Endothelial cell (in vitro differentiated cells): ENCODE measurements at places on chromosomes 6 and 20.

GRCh38 chr6:108764580-108764950 is 83.7 kb upstream of the ARMC2 start:
- H3K4me1 ChIP-seq, result no peaks in the 10 kb centered on the region
- no peak overlapping the region for H3K27ac ChIP-seq
- H3K36me3 ChIP-seq, result no peaks in the 10 kb centered on the region
- H3K4me3 ChIP-seq, result no peak overlapping the region
- peaks cover 3% of the 10 kb centered on the region for H3K27me3 ChIP-seq
- DNase-seq, result no peak

GRCh38 chr6:42507901-42508300 is 55.9 kb upstream of the UBR2 start:
- H3K27ac ChIP-seq, result no peak overlapping the region
- H3K4me1 ChIP-seq, result peaks cover 15% of the 10 kb centered on the region
- no peak overlapping the region for H3K4me3 ChIP-seq

DNA sequence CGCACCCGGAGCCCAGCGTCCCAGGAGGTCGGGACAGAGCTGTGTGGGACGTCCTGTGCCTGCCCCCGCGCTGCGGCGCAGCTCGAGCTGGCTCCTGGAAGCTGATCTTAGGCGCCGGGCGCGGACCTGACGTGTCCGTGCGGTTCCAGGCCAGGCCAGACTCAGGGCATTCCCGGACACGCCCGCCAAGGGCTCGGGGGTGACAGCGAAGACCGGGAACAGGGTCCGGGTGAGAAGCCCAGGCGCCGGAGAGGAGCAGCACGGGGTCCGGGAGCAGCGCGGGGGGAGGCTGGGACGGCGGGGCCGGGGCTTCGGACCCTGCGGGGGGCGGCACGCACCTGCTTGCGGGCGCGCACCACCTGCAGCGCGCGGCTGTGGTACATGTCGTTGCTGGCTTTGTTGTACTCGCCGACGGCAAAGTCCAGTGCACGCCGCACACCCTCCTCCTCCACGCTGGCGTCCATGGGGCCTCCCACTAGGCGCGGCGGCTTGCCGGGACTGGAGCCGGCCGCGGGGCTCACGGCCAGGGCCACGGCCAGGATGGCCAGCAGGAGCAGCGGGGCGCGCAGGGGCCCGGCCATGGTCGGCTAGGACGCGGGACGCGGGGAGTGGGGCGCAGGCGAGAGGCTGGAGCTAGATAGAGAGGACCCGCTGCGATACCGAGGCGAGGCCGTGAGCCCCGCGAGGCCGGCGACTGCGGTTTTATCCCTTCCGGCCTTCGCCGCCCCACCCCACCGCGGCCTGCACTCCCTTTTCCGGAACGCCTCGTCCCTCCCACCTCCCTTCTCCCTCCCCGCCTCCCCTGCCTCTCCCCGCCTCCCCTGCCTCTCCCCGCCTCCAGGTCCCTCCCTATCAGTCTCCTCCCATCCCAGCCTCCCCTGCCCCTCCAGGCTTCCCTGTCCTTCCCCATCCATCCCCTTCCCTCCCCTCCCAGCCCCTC is at the start of gene CST3:
CST3 (minus strand) TSS at position 674 of the 940 bp plus-strand sequence; CDS start at position 581, 93 bp downstream.
- DNase-seq, result peak; percentile 68
- peaks cover 6% of the 10 kb centered on the region for H3K36me3 ChIP-seq
- peaks cover 21% of the 10 kb centered on the region for H3K4me1 ChIP-seq
- H3K4me3 ChIP-seq, result peak within 1 kb of the TSS; percentile 91
- peaks cover 6% of the 10 kb centered on the region for H3K27me3 ChIP-seq
- peak within 1 kb of the TSS; percentile 70 for H3K27ac ChIP-seq

DNA sequence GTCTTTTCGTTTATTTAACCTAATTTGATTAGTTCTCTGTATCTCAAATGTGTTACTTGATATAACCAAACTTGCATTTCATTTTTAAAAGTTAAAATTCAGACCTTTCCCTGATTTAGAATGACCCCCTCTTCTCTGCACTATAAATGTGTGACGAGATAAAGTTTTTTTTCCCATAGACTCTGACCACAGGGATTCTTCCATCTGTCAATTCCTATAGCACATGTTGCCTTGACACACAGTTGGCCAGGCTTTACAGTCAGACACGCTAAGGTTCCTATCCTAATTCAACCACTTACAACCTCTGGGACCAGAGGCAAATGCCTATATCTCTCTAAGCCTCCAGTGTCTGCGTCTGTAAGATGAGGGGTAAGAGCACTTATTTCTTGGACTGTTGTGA is 40.6 kb downstream of the KCNS1 start:
- H3K36me3 ChIP-seq, result peaks cover 2% of the 10 kb centered on the region
- peaks cover 1% of the 10 kb centered on the region for H3K27me3 ChIP-seq
- H3K4me3 ChIP-seq, result no peak overlapping the region
- H3K27ac ChIP-seq, result no peak overlapping the region

DNA sequence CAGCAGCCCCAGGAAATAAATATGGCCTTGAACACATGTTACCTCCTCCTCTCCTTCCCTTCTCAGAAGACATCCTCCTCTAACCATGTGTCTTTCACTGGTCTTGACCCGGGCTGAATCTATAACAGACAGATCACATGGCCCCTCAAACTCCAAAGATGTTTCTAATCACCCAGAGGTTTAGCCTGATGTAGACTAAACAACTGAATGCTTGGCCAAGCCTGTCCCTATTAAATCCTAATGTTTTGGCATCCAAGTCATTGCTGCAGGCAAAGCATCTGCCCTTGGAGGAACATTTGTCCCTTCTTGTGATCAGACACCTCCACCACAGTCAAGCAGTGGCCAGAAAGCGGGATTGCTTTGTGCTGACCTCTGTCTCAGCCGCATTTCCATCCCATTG is 65.5 kb downstream of the ANKRD60 start:
- H3K27me3 ChIP-seq, result peaks cover 3% of the 10 kb centered on the region
- H3K4me1 ChIP-seq, result no peaks in the 10 kb centered on the region
- H3K36me3 ChIP-seq, result no peaks in the 10 kb centered on the region
- H3K4me3 ChIP-seq, result no peak overlapping the region

- DNase-seq, result no peak
- H3K4me3 ChIP-seq, result no peak overlapping the region
- H3K36me3 ChIP-seq, result no peaks in the 10 kb centered on the region
- no peaks in the 10 kb centered on the region for H3K27me3 ChIP-seq
Observed at GRCh38 chr20:21183722-21184121, 57.8 kb downstream of the KIZ start.

DNA sequence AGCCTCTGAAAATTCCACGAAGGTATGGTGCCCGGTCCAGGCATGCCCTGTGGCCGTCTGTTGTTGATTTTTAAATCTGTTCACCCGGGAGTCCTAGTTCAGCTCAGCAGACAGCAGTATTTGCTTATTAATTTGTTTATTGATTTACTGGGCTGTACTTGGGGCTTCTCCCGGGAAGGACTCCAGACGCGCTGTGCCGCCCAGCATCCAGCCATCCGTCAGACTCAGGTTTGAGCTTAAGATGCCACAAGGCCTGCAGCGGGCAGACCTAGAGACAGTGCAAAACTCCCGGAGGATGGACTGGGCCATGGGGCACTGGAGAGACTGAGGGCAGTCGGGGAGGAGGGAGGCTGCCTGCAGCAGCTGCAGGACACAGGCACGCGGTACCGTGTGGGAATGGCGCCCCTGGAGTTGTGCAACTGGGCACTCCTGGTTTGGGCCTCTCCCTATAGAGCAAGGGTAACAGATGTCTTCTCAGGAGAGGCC is 17.3 kb upstream of the CCDC167 start:
- no peak overlapping the region for H3K4me3 ChIP-seq
- H3K36me3 ChIP-seq, result no peaks in the 10 kb centered on the region
- DNase-seq, result no peak

GRCh38 chr20:40706977-40707582 is 18.0 kb upstream of the MAFB start:
- H3K27me3 ChIP-seq, result peaks cover 2% of the 10 kb centered on the region
- H3K27ac ChIP-seq, result no peak overlapping the region
- no peaks in the 10 kb centered on the region for H3K36me3 ChIP-seq
- H3K4me3 ChIP-seq, result no peak overlapping the region

GRCh38 chr20:6664574-6664973 is 102.9 kb upstream of the BMP2 start:
- no peak overlapping the region for H3K27ac ChIP-seq
- H3K36me3 ChIP-seq, result no peaks in the 10 kb centered on the region
- H3K4me1 ChIP-seq, result peaks cover 4% of the 10 kb centered on the region
- no peak for DNase-seq
- H3K27me3 ChIP-seq, result peaks cover 2% of the 10 kb centered on the region

DNA sequence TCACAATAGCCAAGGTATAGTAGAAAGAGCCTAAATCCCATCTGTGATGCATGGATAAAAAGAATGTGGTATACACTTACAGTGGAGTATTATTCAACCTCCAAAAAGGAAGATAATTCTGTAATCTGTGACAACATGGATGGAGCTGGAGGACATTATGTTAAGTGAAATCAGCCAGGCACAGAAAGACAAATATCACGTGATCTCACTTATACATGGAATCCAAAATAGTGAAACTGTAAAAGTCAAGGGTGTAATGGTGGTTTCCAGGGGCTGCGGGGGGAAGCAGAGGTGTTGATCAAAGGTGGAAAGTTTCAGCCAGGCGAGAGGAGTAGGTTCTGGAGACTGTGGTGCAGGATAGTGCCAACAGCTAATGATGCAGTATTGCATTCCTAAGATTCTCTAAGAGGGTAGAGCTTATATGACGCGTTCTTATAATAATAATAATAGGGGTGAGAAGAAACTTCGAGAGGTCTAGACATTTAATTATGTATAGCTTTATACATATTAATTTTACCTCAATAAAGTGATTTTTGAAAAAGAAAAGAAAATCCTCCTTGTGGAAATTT is 246.1 kb downstream of the FOXA2 start:
- peaks cover 2% of the 10 kb centered on the region for H3K27me3 ChIP-seq
- peaks cover 9% of the 10 kb centered on the region for H3K4me1 ChIP-seq
- DNase-seq, result no peak
- H3K36me3 ChIP-seq, result no peaks in the 10 kb centered on the region
- no peak overlapping the region for H3K27ac ChIP-seq

GRCh38 chr6:157158897-157159296 is 164.4 kb downstream of the TMEM242 start:
- H3K27ac ChIP-seq, result peak overlapping the region; percentile 62
- H3K36me3 ChIP-seq, result peaks cover 25% of the 10 kb centered on the region
- peaks cover 3% of the 10 kb centered on the region for H3K27me3 ChIP-seq
- no peak overlapping the region for H3K4me3 ChIP-seq
- H3K4me1 ChIP-seq, result peaks cover 37% of the 10 kb centered on the region
- DNase-seq, result peak; percentile 40

GRCh38 chr6:71044753-71045152 is 87.9 kb upstream of the B3GAT2 start:
- H3K27me3 ChIP-seq, result peaks cover 2% of the 10 kb centered on the region
- H3K4me3 ChIP-seq, result no peak overlapping the region
- no peaks in the 10 kb centered on the region for H3K36me3 ChIP-seq
- no peak overlapping the region for H3K27ac ChIP-seq
- peaks cover 4% of the 10 kb centered on the region for H3K4me1 ChIP-seq

DNA sequence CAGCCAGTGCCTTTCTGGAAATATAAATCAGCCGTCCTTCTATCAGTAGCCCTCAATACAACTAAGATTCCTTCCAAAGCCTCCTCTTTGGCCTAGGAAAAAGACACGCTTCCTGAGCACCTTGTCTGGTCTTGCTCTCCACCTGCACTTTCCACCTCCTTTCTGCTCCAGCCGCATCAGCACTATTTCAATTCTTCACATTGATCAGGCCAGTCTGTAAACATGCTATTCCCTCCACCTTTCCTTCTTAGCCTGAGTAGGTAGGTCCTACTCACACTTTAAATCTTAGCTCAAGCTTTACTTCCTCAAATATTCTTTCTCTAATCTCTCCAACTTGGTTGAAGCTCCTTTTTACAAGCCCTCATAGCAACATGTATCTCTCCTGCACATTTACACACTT is 11.4 kb downstream of the RANBP9 start:
- peaks cover 4% of the 10 kb centered on the region for H3K36me3 ChIP-seq
- H3K27me3 ChIP-seq, result no peaks in the 10 kb centered on the region
- no peak for DNase-seq
- H3K4me3 ChIP-seq, result no peak overlapping the region

DNA sequence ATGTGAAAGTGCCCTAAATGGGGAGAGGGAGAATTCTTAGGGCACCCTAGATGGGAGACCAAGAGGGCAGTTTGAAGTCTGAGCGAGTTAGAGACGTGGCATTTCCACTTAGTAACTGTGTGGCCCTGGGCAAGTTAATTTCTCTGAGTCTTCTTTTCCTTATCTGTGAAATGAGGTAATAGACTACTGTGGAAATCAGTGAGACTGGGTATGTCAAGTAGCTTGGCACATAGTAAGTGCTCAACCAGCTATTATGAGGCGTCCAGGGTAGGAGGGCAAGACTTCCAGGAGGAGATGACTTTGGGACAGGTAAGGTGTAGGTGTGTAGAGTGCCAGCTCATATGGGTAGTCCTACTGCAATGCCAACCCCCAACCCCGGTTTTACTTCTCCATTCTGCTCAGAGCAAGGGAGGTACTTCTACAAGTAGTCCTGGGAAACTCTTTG is 770 bp downstream of the KIF3B start:
- H3K4me3 ChIP-seq, result peak overlapping the region; percentile 94
- H3K27ac ChIP-seq, result peak overlapping the region; percentile 90
- no peak for DNase-seq
- peaks cover 8% of the 10 kb centered on the region for H3K36me3 ChIP-seq
- H3K27me3 ChIP-seq, result peaks cover 2% of the 10 kb centered on the region
- peaks cover 12% of the 10 kb centered on the region for H3K4me1 ChIP-seq

- H3K27me3 ChIP-seq, result peaks cover 4% of the 10 kb centered on the region
- no peak for DNase-seq
- no peak overlapping the region for H3K4me3 ChIP-seq
- no peaks in the 10 kb centered on the region for H3K36me3 ChIP-seq
- no peak overlapping the region for H3K27ac ChIP-seq
- H3K4me1 ChIP-seq, result peaks cover 11% of the 10 kb centered on the region
Observed at GRCh38 chr6:119676230-119676629, 326.7 kb upstream of the MAN1A1 start.

DNA sequence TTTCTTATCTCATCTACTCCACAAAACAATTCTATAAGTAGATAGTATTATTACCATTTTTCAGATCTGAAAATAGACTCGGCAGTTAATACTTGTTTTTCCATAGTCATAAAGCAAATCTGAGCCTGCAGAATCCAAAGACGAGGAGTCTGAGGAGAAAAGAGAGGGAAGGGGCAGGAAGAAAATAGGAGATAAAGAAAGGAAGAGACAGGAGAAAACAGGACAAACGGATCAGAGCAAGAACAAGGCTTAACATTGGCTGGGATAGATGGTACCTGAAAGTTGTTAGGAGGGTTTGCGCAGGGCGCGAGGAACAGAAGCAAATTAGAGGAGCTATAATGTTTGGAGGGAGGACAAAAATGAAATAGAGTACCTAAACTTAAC is 639 bp upstream of the PPIL1 start:
- DNase-seq, result no peak
- H3K36me3 ChIP-seq, result peaks cover 6% of the 10 kb centered on the region
- peak overlapping the region; percentile 99 for H3K27ac ChIP-seq

DNA sequence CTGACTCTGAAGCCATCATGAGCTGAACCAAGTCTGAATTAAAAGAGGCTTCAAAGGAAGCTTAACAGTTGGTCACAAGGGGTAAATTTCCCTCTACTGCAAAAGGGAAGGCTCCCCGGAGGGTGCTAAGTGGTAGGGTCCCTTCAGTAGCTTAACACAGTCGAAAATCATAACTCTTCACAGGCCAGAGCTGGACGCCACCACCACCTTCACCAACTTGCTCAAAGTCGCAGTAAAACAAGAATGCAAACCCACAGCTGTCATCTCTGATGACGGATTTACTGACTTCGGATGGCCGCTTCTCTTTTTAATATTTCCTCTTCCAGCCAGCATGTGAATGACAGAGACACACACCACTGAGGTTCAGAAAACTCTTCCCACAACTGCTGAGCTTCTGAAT is 144.7 kb upstream of the FBXL4 start:
- no peak for DNase-seq
- H3K36me3 ChIP-seq, result no peaks in the 10 kb centered on the region
- no peak overlapping the region for H3K4me3 ChIP-seq

GRCh38 chr6:87473419-87473903 is 687 bp downstream of the SLC35A1 start:
- H3K4me3 ChIP-seq, result peak overlapping the region; percentile 99
- no peak for DNase-seq
- H3K4me1 ChIP-seq, result peaks cover 3% of the 10 kb centered on the region
- peaks cover 7% of the 10 kb centered on the region for H3K36me3 ChIP-seq
- H3K27me3 ChIP-seq, result peaks cover 4% of the 10 kb centered on the region
- peak overlapping the region; percentile 52 for H3K27ac ChIP-seq
